Central memory CD8-positive, alpha-beta T cell (primary cell): ENCODE measurements at places on chromosomes 5 and 9.

DNA sequence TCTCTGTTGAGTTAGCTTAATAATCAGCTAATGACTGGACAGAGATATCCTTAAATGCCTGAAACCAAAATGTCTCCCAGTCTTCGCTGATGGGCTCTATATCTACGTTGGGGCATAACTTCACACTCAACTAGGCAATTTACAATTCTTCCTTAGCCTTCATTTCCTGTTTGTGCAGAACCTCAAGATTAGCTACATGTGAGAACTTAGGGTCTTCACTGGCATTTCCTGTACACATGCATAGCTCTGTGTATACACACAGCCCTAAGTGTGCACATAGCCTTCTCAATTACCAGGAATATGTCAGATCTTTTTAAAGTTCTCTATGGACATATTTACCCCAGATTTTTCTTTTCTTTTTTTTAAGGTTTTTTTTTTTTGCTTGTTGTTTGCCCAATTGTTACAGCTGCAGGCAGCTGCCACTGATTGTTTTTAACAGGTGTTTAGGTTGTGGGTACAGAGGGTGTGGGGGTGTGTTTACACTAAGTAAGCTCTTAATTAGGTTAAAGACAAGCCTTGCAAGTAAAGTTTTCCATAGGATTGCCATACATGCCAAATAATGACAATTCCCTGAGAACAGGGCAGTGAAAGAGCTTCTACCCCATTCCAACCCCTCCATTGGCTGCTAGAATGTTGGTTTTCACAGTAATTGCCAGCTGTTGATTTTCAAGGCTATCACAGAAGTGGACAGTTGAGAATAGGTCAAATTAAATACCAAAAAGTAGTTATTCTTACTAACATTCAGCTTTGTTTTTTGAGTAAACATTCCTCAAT is 441.0 kb downstream of the TLE4 start:
- DNase-seq: no peak

GRCh38 chr5:40481241-40481640 is 198.5 kb upstream of the PTGER4 start:
- DNase-seq: no peak

GRCh38 chr9:126337729-126338372 is 11.2 kb downstream of the MVB12B start:
- no peak for DNase-seq

DNA sequence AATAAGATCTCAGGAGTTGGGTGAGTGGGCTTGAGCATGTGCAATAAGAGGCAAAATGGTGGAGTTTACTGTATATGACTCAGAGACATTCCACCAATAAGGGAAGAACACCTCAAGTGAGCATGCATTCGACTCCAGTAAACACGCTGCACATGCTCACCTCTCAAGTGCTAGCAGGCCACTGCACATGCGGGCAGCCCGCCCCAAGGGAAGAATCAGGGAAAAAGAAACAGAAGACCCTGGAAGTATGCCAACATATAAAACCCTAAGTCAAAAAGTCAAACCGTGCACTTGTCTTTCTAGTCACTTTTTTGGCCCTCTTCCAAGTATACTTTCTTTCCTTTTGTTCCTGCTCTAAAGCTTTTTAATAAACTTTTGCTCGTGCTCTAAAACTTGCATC is 245.3 kb upstream of the RASA1 start:
- no peak for DNase-seq

DNA sequence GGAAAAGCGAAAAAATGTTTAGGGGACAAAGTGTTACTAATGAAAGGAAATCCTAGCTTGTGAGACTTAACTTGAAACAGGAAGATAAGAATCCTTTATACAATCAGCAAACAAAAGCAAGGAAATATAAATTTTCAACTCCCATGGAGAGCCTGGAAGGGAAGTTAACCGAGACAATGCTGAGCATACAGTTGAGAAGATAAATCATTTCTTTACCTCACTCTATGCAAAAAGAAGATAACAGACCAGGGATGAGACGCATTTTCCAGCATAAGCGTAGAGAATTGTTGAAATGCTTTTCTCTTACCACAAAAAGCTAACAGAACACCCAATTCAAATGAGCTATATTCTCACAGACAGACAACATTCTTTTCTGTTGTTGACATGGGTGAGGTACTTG is 309.6 kb downstream of the CWC27 start:
- no peak for DNase-seq

- DNase-seq: no peak
Observed at GRCh38 chr9:95754533-95755420, 120.7 kb upstream of the ERCC6L2 start.
